ENCODE measurements at places on chromosomes 16 and 17.

DNA sequence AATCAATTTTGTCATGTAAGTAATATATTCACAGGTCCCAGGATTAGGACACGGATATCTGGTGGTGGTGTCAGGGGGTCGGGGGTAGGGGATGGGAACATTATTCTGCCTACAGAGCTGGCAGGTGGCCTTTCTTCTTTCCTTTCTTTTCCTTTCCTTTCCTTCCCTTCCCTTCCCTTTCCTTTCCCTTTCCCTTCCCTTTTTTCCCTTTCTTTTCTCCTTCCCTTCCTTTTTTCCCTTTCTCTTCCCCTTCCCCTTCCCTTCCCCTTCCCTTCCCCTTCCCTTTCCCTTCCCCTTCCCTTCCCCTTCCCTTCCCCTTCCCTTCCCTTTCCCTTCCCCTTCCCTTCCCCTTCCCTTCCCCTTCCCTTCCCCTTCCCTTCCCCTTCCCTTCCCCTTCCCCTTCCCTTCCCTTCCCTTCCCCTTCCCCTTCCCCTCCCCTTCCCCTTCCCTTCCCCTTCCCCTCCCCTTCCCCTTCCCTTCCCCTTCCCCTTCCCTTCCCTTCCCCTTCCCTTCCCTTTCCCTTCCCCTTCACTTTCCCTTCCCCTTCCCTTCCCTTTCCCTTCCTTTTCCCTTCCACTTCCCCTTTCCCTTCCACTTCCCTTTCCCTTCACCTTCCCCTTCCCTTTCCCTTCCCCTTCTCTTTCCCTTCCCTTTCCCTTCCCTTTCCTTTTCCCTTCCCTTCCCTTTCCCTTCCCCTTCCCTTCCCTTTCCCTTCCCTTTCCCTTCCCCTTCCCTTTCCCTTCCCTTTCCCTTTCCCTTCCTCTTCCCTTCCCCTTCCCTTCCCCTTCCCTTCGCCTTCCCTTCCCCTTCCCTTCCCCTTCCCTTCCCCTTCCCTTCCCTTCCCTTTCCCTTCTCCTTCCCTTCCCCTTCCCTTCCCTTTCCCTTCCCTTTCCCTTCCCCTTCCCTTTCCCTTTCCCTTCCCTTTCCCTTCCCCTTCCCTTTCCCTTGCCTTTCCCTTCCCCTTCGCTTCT lies 145.9 kb downstream of the PRKCB start:
- H3K36me3 ChIP-seq: no peaks in the 10 kb centered on the region
- H3K4me3 ChIP-seq: no peak overlapping the region
- no peaks in the 10 kb centered on the region for H3K4me1 ChIP-seq
- H3K27ac ChIP-seq: no peak overlapping the region

GRCh38 chr17:57505841-57506773 lies 239.0 kb downstream of the CCDC182 start:
- peaks cover 6% of the 10 kb centered on the region for H3K4me1 ChIP-seq
- H3K4me3 ChIP-seq: no peak overlapping the region

DNA sequence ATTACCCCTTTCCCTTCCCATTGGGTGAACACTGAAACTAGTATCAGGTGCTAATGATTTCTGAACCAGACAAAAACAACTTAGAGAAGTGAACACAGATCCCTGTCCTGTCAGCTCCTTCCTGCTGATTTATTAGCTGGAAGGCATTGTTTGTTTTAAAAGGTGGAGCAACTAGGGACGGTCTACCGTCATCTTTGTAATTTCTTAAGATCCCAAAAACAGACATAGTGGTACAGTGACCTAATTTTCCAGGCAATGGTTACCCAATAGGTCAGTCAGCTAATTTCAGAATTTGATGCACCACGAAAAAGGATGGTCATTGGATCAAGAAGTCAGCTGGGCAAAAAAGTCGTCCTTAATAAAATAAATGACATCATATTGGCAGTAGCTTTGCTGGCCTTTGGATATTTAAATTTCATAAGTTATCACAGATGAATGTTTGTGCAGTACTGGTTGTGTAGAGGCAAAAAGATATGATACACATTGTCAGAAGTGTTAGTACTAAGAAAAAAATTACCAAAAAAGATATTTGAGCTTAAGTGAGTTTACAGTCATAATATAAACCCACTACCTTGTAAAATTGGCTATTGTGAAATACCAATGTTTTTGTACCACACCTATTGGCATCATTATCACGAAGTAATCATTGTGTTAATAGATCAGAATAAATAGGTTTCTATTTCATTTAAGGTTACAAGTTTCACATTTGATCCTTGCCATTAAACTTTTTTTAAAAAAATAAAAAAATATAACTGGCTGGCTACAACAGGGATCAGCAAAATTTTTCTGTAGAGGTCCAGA lies 27.2 kb upstream of the KCNJ16 start:
- no peak overlapping the region for H3K4me3 ChIP-seq
- no peak overlapping the region for H3K27ac ChIP-seq
- H3K27me3 ChIP-seq: no peaks in the 10 kb centered on the region
- no peak for DNase-seq

- DNase-seq: no peak
- H3K4me3 ChIP-seq: no peak overlapping the region
- H3K36me3 ChIP-seq: peaks cover 30% of the 10 kb centered on the region
- H3K4me1 ChIP-seq: no peaks in the 10 kb centered on the region
- H3K27ac ChIP-seq: no peak overlapping the region
Observed at GRCh38 chr17:78429618-78429995, 51.2 kb downstream of the PGS1 start.

DNA sequence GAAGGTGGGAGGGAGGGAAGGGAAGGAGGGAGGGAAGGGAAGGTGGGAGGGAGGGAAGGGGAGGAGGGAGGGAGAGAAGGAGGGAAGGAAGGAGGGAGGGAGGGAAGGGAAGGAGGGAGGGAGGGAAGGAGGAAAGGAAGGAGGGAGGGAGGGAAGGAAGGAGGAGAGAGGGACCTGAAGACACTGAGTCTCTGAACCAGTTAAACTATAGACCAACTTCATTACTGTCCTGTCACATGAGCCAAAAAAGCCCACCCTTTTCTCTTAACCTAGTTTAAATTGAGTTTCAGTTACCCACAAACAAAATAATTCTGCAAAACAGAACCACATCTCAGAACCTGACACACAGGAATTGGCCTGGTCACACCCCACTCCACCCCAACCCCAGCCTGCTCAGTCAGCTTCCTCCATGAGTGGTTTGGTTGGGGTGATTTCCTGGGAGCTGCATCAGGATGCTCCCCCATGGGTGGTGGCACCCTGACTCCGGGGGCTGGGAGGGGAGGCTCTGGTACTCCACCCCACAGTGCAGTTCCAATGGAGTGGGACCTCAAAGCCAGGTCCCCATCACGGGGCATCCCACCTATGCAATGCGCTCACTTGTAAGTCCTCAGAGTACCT lies 4.7 kb upstream of the PRR29 start:
- H3K27ac ChIP-seq: no peak overlapping the region
- no peak overlapping the region for H3K4me3 ChIP-seq
- no peaks in the 10 kb centered on the region for H3K36me3 ChIP-seq
- DNase-seq: no peak
- peaks cover 6% of the 10 kb centered on the region for H3K4me1 ChIP-seq
- H3K27me3 ChIP-seq: peaks cover 50% of the 10 kb centered on the region

- peaks cover 68% of the 10 kb centered on the region for H3K36me3 ChIP-seq
- H3K27ac ChIP-seq: no peak overlapping the region
- no peaks in the 10 kb centered on the region for H3K27me3 ChIP-seq
- no peak overlapping the region for H3K4me3 ChIP-seq
- no peak for DNase-seq
Observed at GRCh38 chr16:28985211-28986041, 574 bp downstream of the LAT start.

DNA sequence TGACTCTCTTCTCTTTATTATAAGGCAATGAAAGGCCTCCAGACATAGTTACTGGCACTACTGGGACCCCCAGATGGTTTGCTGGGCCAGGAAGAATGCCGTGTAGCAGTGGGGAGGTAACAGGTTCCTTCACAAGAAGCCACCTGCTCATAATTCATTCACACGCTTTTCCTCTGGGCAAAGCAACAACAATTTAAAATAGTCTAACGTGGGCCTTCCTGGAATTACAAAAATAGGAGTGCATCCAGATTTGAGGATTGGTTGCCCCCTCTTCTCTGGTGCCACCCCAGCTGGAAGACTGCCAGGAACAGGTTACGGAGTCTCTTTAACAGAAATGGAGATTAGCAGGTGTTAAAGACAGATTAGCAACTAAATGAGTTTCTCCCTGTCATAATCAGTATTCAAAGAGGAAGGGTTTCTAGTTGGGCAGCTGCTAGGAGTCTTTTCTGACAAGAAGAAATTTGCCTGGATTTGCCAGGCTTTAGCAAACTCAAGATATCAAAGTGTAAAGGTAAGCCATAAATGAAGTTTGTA lies 409.6 kb downstream of the NPIPA8 start:
- H3K4me3 ChIP-seq: no peak overlapping the region
- no peaks in the 10 kb centered on the region for H3K4me1 ChIP-seq
- no peaks in the 10 kb centered on the region for H3K36me3 ChIP-seq
- no peak overlapping the region for H3K27ac ChIP-seq

DNA sequence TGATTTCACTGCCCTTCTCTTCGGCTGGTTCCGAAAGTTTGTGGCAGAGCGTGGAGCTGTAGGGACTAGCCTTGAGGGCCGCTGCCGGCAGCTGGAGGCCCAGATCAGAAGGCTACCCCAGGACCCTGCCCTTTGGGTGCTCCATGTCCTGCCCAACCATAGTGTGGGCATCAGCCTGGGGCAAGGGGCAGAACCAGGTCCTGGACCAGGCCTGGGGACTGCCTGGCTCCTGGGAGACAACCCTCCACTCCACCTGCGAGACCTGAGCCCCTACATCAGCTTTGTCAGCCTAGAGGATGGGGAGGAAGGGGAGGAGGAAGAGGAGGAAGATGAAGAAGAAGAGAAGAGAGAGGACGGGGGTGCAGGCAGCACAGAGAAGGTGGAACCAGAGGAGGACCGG lies 856 bp upstream of the CXCL16 start:
- no peak overlapping the region for H3K4me3 ChIP-seq
- peaks cover 44% of the 10 kb centered on the region for H3K27me3 ChIP-seq
- DNase-seq: no peak
- H3K4me1 ChIP-seq: peaks cover 30% of the 10 kb centered on the region

GRCh38 chr17:44338702-44339101 lies 6.4 kb upstream of the GRN start:
- peak overlapping the region; percentile 98 for H3K27ac ChIP-seq
- peak; percentile 94 for DNase-seq
- no peaks in the 10 kb centered on the region for H3K27me3 ChIP-seq
- H3K4me3 ChIP-seq: no peak overlapping the region
- no peaks in the 10 kb centered on the region for H3K36me3 ChIP-seq

GRCh38 chr17:292531-293382 lies 59.9 kb downstream of the RPH3AL start:
- H3K4me1 ChIP-seq: no peaks in the 10 kb centered on the region
- no peak overlapping the region for H3K4me3 ChIP-seq
- H3K27ac ChIP-seq: no peak overlapping the region
- DNase-seq: no peak

All from large intestine (tissue), 12 donors.